ENCODE measurements at places on chromosomes 5 and 9. TPM values are rescaled to one million over a fixed set of nuclear protein-coding genes. Genes with fewer than 3 reads are reported as not detected.

DNA sequence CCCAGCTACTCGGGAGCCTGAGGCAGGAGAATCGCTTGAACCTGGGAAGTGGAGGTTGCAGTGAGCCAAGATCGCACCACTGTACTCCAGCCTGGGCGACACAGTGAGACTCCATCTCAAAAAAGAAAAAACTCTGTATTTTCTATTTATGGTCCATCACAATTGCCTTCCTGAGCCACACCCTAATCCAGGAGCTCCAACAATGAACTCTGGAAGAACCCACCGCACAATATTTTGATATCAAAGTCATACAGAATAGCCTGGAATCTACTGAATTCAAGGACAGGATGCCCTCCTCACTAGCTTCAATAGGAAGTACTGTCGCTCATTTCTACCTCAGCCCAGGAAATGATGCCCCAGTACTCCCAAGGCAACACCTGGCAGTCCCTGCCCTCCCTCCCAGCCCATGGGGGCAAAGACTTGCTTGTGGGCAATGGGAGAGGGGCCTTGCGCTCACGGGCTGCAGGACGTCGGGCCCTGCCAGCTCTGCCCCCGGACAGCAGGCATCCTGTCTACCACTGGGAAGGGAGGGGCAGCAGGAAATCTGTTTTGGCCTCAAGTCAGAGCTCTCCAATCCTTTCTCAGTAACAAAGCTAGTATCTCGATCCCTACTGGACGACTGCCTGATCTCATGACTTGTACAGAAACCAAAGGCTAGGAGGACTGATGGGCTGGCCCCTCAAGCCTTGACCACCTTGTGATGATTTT lies 19.7 kb downstream of the UBAC1 start:
- no peak for DNase-seq
- H3K36me3 ChIP-seq: peaks cover 74% of the 10 kb centered on the region
- no peak overlapping the region for H3K4me3 ChIP-seq

GRCh38 chr9:135456436-135457104 lies 23.0 kb upstream of the PPP1R26 start:
- no peak for DNase-seq
- no peak overlapping the region for H3K27ac ChIP-seq
- no peaks in the 10 kb centered on the region for H3K36me3 ChIP-seq
- no peaks in the 10 kb centered on the region for H3K4me1 ChIP-seq

DNA sequence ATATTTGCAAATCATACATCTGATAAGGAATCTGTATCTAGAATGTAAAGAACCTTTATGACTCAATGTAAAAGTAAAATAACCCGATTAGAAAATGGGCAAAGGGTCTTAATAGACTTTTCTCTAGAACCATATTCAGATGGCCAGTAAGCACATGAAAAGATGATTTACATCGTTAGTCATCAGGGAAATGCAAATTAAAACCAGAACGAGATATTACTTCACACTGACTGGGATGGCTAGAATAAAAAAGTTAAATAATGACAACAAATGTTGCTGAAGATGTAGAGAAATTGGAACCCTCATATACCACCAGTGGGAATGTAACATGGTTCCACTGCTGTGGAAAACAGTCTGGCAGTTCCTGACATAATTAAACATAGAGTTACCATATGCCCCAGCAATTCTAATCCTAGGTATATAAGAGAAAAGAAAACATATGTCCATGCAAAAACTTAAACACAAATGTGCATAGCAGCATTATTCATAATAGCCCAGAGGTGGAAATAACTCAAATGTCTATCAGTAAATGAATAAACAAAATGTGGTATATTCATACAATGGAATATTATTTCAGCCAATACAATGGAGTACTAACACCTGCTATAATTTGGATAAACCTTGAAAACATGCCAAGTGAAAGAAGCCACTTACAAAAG lies 100.4 kb upstream of the MAMDC2 start:
- no peak overlapping the region for H3K27ac ChIP-seq
- no peak for DNase-seq
- no peaks in the 10 kb centered on the region for H3K4me1 ChIP-seq
- H3K36me3 ChIP-seq: no peaks in the 10 kb centered on the region
- H3K4me3 ChIP-seq: no peak overlapping the region

GRCh38 chr5:169099801-169100734 lies 200.9 kb downstream of the SLIT3 start:
- H3K36me3 ChIP-seq: no peaks in the 10 kb centered on the region
- no peak overlapping the region for H3K27ac ChIP-seq
- H3K27me3 ChIP-seq: no peaks in the 10 kb centered on the region
- no peak overlapping the region for H3K4me3 ChIP-seq

DNA sequence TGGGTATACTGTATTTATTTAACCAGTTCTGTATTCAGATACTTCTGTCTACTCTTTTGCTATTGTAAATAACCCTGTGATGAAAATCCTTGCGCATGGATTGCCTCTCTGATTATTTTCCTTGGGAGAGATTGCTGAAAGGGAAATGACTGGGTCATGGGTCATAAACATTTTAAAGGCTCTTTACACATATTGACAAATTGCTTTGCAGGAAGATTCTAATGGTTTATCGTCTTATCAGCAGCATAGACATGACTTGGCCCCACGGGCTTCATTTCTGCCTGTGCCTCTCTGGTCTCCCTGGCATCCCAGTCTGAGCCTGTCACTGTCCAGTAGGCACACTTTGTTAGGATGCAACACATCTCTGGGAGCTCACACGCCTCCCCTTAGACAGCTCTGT lies 52.3 kb downstream of the RGS3 start:
- no peak overlapping the region for H3K4me3 ChIP-seq
- H3K27me3 ChIP-seq: no peaks in the 10 kb centered on the region
- H3K27ac ChIP-seq: peak overlapping the region; percentile 60
- H3K36me3 ChIP-seq: peaks cover 26% of the 10 kb centered on the region
- DNase-seq: no peak

- no peak for DNase-seq
- peaks cover 2% of the 10 kb centered on the region for H3K36me3 ChIP-seq
- peaks cover 66% of the 10 kb centered on the region for H3K4me1 ChIP-seq
Observed at GRCh38 chr5:170306381-170306831, 8.8 kb upstream of the LCP2 start.

DNA sequence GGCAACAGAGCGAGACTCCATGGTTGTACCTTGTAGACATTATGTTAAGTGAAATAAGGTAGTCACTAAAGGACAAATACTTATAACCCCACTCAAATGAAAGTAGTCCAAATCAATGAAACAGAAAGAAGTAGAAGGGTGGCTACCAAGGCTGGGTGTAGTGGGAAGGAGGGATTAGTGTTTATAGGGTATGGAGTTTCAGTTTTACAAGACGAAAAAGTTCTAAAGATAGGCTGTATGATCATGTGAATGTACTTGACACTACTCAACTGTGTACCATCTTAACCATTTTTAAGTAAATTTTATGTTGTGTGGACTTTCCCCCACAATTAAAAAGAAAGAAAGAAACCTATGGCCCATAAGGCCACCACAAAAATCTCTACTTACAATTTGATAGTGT lies 32.2 kb downstream of the ALDH7A1 start:
- H3K4me3 ChIP-seq: no peak overlapping the region
- no peak for DNase-seq
- no peaks in the 10 kb centered on the region for H3K27me3 ChIP-seq
- no peak overlapping the region for H3K27ac ChIP-seq

DNA sequence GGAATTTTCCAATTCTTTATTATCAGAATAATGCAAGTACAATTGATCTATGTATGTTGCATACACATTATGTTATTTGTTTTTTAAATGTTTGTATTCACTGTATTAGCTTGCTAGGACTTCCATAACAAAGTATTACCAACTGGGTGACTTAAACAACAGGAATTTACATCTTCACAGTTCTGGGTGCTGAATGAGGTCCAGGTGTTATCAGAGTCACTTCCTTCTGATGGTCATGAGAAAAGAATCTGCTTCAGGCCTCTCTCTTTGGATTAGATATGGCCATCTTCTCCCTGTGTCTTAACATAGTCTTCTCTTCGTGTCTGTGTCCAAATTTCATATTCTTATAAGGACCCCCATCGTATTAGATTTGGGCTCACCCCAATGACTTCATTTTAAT lies 229.1 kb upstream of the TRPC7 start:
- H3K4me1 ChIP-seq: no peaks in the 10 kb centered on the region
- H3K27ac ChIP-seq: no peak overlapping the region
- H3K4me3 ChIP-seq: no peak overlapping the region
- DNase-seq: no peak
- H3K36me3 ChIP-seq: no peaks in the 10 kb centered on the region
- H3K27me3 ChIP-seq: no peaks in the 10 kb centered on the region

GRCh38 chr9:70474413-70474812 lies 60.0 kb upstream of the KLF9 start:
- H3K27ac ChIP-seq: no peak overlapping the region
- no peaks in the 10 kb centered on the region for H3K27me3 ChIP-seq
- no peaks in the 10 kb centered on the region for H3K36me3 ChIP-seq

- no peaks in the 10 kb centered on the region for H3K36me3 ChIP-seq
- no peak overlapping the region for H3K4me3 ChIP-seq
- no peak for DNase-seq
- H3K27ac ChIP-seq: no peak overlapping the region
- no peaks in the 10 kb centered on the region for H3K4me1 ChIP-seq
Observed at GRCh38 chr9:34154057-34154456, 24.8 kb upstream of the UBAP1 start.

- peaks cover 2% of the 10 kb centered on the region for H3K4me1 ChIP-seq
- H3K27ac ChIP-seq: no peak overlapping the region
- no peaks in the 10 kb centered on the region for H3K36me3 ChIP-seq
- no peak for DNase-seq
- no peak overlapping the region for H3K4me3 ChIP-seq
Observed at GRCh38 chr5:98798847-98799246, 25.4 kb downstream of the RGMB start.

- H3K27me3 ChIP-seq: peaks cover 40% of the 10 kb centered on the region
- H3K27ac ChIP-seq: no peak overlapping the region
Observed at GRCh38 chr9:85522459-85523092, 219.2 kb downstream of the AGTPBP1 start.

- H3K4me3 ChIP-seq: no peak overlapping the region
- peaks cover 5% of the 10 kb centered on the region for H3K4me1 ChIP-seq
Observed at GRCh38 chr5:126374109-126374416, 49.1 kb upstream of the GRAMD2B start.

DNA sequence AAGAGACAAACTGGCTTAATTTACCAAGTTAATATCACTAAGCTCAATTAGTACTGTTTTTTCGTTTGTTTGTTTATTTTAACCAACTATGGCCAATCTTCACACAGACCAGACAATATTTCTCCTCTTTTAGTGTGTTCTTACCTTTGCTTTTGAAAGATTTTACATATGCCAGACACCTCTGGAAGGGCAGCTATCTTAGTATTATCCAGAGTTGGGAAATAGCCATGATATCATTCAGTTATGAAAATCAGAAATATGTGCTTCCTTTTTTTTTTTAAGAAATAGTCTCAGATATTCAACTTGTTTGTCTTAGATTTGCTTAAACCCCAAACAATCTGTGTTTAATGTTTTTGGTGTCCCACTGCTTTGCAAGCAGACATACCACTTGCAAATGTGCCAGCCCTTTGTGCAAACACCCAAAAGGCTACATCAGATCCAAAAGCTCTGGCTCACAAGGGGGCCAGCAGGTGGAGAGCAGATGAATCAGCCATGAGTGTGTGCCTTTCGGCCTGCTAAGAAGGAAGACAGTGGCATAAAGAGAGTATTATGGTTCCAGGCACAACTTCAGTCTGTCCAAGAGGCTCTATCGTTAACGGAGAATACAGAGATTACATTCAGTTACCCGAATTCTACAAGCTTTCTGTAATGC lies 147.6 kb downstream of the EFNA5 start:
- H3K4me1 ChIP-seq: no peaks in the 10 kb centered on the region
- DNase-seq: no peak
- H3K36me3 ChIP-seq: no peaks in the 10 kb centered on the region
- peaks cover 15% of the 10 kb centered on the region for H3K27me3 ChIP-seq

GRCh38 chr9:112809351-112809848 lies 58.8 kb downstream of the SNX30 start:
- no peaks in the 10 kb centered on the region for H3K27me3 ChIP-seq
- H3K36me3 ChIP-seq: peaks cover 3% of the 10 kb centered on the region
- no peak overlapping the region for H3K4me3 ChIP-seq
- H3K4me1 ChIP-seq: no peaks in the 10 kb centered on the region

DNA sequence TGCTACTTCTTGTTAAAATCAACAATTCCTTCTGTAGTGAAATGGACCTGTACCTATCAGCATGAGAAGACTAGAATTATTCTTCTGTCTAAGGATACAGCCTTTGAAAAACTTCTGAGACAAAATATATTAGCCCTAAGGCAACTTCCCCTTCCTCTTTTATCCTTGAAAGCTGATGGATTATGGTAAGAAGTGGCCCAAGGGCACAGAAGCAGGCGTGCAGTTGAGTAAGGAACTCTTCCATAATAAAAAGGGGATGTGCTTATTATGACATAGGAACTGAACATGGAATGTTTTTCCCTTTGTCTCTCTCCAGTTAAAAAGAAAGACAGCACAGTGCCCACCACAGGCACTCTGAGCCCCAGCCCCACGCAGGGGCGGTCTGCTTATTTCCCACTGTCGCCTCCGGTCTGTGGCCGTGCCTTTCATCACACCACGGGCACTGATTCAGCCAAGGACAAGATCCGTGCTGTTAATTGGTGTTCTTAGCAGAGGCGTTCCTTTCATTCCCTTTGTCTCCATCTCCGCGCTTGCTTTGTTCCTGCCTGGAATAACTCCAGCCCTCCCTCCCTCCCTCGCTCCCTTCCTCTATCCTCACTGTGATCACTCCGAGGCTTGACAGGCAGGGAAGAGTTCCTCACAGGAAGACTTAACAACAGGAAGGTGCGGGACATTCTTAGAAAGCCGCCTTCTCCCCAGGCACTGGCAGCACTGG lies 135.9 kb upstream of the OTULINL start:
- no peak for DNase-seq
- no peak overlapping the region for H3K27ac ChIP-seq
- H3K4me1 ChIP-seq: no peaks in the 10 kb centered on the region
- peaks cover 6% of the 10 kb centered on the region for H3K27me3 ChIP-seq
- no peak overlapping the region for H3K4me3 ChIP-seq

GRCh38 chr9:15206903-15207696 lies 99.9 kb downstream of the TTC39B start:
- DNase-seq: no peak
- H3K4me3 ChIP-seq: no peak overlapping the region
- peaks cover 25% of the 10 kb centered on the region for H3K4me1 ChIP-seq

AQP3 gene
- 3.2 TPM for total RNA-seq

BARHL1 gene
- not detected for total RNA-seq

SLCO6A1 gene
- total RNA-seq: not detected

PCDHGB1 gene
- total RNA-seq: 0.19 TPM

OR13C8 gene
- total RNA-seq: not detected

RGS3 gene
- 113 TPM for total RNA-seq

PSAT1 gene
- total RNA-seq: 91.3 TPM

ARL14EPL gene
- total RNA-seq: not detected

IFNW1 gene
- not detected for total RNA-seq

PCDH1 gene
- total RNA-seq: 0.17 TPM

PDE6A gene
- not detected for total RNA-seq

PCDHGB5 gene
- total RNA-seq: 0.43 TPM

DOK3 gene
- total RNA-seq: 5.2 TPM

SEMA6A gene
- 0.24 TPM for total RNA-seq

ATOX1 gene
- 75.6 TPM for total RNA-seq

HRCT1 gene
- total RNA-seq: not detected

Data from activated CD4-positive, alpha-beta T cell treated with anti-CD3 and anti-CD28 coated beads, Interleukin-2, amount 10 ng/mL, durations not matched to agents 24 days and 14 days (primary cell).